AML-193 (cell line): ENCODE measurements at places on chromosomes 13 and 19.

GRCh38 chr13:111514610-111515306, 194.3 kb downstream of the TEX29 start:
- DNase-seq = no peak

DNA sequence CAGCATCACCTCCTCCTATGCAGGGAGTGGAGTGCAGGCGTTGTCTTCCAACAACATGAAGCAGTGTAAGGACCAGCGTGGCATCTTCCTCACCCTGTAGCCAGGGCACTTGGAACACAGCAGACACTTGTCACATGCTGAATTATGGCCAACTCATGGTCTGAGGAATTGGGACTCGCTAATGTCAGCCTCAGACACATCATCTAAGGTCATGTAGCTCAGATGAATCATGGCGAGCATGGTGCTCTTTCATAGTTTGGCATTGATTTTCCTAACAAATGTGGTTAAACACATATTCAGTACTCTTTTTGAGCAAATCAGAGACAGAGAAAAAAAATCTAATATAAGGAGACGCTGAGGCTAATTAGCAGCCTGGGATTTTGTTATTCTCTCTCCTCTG, 99.6 kb upstream of the SGCG start:
- no peak for DNase-seq

GRCh38 chr19:2986951-2987524, 9.7 kb downstream of the TLE6 start:
- DNase-seq = no peak

DNA sequence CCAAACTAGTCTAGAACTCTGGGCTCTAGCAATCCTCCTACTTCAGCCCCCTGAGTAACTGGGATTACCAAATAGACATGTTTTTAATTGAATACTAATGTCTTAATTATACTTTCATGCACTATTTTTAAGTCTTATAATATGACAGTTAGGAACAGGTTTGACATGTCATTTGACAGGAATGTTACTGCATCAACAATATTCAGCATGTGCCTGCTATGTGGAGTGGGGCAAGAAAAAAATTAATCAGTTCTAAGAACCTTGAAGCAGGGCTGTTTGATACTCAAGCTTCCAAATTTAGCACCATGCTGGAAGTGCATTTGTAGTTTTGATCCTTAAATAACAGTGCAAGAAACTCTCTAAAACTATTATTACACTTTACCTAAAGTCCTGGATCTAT, 265.3 kb downstream of the MZT1 start:
- no peak for DNase-seq

GRCh38 chr19:21402303-21402985, 5.5 kb downstream of the ZNF493 start:
- no peak for DNase-seq

- DNase-seq = no peak
Measured at GRCh38 chr19:40589591-40590429, 11.4 kb upstream of the LTBP4 start.

- DNase-seq = no peak
Measured at GRCh38 chr13:44764302-44764692, 188.2 kb upstream of the TSC22D1 start.

DNA sequence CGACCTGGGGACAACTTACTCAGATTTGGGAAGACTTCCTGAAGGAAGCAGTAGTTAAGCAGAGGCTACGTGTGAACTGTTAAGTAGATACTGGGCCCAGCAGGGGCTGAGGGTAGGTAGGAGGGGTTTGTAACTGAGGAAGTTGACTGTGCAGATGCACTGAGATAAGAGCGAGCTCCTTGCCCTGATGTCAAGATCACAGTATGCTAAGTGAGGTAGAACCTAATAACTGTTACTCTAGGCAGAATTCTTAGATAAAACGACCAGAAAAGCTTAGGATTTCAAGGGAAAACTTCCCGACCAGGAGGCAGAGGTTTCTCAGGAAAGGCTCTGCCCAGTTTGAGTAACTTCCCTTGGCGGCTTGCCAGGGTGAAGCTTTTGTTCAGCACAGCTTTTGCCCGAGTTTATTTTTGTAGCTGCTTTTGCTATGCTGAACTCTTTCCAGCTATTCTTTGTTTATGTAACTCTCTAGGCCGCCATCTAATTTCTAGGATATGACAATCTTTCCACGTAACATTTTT, 632.1 kb downstream of the DIAPH3 start:
- peak; percentile 17 for DNase-seq

DNA sequence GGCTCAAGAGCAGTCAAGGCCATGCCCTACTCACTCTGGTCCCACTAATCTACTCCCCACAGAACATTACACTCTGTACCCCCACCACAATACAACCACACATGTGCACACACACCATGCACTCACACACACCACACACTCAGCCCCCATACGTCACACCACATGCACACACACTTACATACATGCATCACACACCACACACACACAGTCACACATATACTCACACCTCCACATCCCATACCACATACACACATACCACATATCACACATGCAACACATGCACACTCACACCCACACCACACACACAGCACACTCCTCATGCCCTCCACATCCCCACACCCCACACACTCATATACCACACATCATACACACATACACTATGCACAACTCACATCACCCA, 67.6 kb downstream of the RASL11A start:
- DNase-seq = no peak

GRCh38 chr13:73304442-73304841, 245.6 kb downstream of the KLF5 start:
- no peak for DNase-seq

- no peak for DNase-seq
Measured at GRCh38 chr19:15251010-15251748, 18.9 kb upstream of the EPHX3 start.

- no peak for DNase-seq
Measured at GRCh38 chr19:53308339-53308811, 25.2 kb upstream of the ZNF845 start.

DNA sequence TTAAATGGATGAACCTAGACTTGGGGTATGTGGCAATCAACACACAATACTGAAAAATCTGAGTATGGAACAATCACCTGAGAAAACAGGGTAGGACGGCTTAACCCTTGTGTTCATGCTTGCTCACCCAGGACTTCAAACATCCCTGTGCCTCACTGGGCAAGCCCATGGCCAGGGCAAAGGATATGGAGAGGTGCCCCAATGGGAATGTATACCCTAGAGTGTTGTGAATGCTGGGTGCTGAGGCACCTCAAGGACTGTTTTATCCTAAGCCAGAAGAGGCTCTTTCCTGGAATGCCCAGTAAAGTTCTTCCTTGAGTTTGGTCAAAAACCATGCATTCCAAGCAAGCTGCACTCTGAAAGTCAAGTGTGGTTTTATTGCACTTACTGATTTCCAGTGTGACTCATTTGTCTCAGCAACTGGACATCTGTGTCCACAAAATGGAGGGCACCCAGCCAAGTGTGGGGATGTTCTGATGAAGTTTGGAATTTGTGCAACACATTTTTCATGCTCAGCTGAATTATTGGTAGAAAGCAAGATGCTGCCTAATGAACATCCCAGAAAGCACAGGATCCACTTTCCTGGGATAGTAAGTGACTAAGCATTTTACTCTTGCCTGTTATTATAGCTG, 531.3 kb downstream of the RFC3 start:
- DNase-seq = no peak

DNA sequence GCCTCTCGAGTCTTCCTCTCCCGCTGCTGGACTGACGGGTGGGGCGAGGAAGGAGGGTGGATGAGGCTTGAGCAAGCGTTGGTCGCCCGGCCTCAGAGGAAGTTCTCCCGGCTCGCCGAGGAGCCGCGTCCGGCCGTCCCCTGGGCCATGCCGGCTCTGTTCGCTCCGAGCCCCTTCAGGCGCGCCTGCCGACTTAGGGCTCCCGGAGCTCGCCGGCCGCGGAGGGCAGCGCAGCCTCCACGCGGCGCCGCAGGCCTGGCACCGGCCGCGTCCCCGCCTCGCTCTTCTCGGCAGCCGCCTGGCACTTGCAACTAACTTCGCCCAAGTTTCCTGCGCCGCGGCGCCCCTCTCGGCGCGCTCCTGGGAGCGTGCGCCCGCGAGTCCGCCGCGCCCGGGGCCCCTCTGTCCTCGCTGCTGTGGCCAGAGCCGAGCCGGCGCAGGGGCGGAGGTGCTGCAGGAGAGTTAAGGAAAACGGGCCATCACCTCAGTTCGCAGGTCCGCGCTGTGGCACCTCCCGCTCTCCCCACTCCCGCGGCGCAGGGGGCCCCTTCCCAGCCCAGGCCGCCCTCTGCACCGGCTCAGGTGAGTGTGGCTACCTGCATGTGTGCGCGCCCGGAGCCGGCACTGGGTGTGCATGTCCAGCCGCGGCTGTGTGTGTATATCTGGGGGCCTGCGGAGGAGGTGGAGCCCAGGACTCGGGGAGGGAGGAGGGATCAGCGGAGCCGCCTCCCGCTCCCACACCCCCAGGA, 641 bp upstream of the SOX21 start:
- DNase-seq = no peak

- no peak for DNase-seq
Measured at GRCh38 chr13:24694907-24695306, 14.7 kb downstream of the ATP12A start.

DNA sequence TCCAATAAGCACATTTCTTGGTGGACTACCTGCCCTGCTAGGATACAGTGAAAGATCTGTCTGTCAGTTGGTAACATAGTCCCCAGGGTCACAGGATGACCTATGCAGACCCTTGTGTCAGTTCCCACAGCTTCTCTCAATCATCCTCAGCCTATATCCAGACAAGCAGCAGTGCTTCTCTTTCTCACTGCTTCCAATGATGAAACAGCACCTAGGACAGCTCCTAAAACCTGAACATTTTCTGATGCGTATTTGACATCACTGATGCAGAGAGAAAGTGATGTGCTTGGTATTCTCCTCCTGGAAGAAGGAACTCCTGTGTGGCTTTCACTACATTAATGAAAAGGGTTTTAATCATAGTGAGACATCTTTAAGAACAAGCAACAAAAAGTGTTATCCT, 43.7 kb downstream of the ZNF557 start:
- DNase-seq = no peak

DNA sequence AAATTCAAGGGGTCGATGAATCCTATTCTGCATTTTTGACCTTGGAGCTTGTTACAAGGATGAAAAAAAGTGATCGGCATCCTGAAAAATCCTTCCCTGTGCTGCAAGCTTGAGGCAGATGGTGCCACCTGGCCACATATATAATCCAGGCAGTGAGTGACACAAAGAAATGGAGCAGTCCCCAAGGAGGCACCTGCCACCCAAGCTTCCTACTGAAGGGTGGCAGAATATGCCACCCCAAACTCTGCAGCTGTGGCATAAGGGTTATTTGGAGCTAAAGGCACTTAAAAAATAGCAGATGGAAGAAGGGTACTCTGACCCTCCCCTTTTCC, 15.4 kb downstream of the TMEM272 start:
- no peak for DNase-seq

GRCh38 chr13:21636656-21637055, 32.7 kb upstream of the MICU2 start:
- no peak for DNase-seq

DNA sequence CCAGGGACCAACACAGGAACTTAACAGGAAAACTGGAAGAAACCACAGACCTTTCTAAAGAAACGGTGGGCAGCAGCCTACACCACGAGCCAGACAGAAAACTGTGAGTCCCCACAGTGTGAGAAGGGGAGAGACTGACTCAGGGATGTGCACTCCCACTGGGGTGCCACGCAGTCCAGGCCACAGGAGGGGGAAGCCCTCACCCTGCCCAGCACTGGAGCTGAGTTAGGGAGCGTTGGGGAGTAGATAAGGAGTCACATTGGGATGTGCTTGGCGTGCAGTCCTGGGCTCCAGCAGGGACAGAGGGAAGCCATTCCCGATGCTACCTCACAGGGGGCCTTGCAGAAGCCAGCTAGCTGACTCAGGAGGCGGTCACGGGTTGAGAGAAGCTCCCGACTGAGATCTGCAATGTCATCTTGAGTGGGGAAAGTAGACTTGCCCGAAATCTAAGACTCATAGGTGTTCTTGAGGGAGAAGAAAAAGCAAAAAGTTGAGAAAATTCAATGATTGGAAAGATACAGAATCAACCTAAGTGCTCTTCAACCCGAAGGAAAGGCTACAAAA, 17.3 kb downstream of the SIGLEC8 start:
- DNase-seq = peak; percentile 19

GRCh38 chr19:18883526-18884304, 12.2 kb downstream of the CERS1 start:
- DNase-seq = no peak
